Progenitor cell of endocrine pancreas (in vitro differentiated cells): ENCODE measurements at places on chromosomes 3 and 15.

GRCh38 chr3:131107637-131108433 is 81.2 kb downstream of the NEK11 start:
- H3K4me3 ChIP-seq: no peak overlapping the region
- DNase-seq: no peak
- H3K27me3 ChIP-seq: no peaks in the 10 kb centered on the region

- no peaks in the 10 kb centered on the region for H3K36me3 ChIP-seq
- no peak overlapping the region for H3K4me3 ChIP-seq
- peaks cover 8% of the 10 kb centered on the region for H3K4me1 ChIP-seq
- no peak for DNase-seq
Measured at GRCh38 chr3:157626817-157627216, 123.6 kb upstream of the VEPH1 start.

DNA sequence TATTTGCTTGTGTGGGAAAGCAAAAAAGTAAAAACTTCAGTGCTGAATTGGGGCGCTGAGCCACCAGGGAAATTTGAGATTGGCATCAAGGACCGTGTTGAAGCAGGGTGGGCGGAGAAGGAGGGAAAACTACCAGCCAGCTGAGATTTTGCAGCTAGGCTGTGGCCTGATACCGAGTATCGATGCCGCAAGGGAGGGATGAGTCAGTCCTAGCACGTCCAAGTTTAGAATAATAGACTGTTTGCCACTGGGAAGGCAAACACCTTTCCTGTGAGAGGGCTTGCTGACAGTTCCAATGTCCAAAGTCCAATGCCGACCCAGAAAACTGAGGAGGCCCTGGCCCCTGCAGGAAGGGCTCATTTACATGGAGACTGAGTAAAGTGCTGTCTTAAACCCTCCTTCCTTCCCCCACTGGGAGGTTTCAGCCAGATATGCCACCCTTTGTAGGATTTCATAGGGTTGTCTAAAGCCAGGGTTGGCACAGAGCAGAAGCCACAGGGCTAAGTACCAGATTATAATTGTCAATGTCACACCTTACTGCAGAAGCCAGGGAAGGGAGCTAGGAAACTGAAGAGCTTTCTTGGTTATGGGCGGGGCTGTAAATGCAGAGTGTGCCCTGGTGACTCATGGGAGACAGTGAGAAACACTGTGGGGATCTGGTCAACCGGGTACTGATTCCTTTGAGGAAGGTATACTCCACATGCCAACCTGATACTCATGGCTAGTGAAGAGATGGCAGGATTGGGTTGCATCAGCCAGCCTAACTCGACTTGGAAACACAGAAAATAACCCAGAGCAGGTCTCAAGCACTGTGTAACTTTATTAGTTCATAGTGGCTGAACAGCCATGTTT is 28.4 kb upstream of the PIK3CB start:
- peak overlapping the region; percentile 95 for H3K27ac ChIP-seq
- H3K36me3 ChIP-seq: no peaks in the 10 kb centered on the region
- H3K27me3 ChIP-seq: no peaks in the 10 kb centered on the region

DNA sequence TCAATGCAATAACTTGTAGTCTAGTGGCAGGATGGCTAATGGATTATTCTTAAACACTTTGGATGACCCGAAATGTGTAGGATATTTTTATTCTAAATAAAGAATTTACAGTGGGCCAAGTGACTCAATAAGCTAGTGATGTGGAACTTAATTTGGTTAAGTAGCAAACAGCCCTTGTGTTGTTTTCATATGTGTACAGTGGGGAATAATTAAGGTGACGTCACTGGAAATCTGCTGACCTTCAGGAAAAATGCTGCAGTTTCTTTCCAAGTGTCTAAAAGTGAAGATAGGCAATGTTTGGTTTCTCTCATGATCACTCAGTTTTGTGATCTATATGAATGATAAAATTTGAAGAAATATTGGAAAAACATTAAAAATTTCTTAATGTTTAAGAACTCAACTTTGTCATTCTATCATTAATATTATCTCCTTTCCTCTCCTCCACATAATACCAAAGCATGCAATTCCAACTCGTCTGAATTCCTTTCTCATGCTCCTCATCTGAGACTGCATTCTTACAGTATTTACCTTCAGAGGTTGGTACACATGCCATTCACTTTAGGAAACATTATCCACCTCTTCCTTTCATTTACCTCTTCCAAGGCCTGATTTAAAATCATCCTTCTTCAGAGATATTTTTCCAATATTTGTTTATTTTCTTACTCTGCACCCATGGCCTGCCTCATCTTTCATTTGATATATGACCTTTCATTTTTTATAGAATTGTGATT is 414.6 kb upstream of the ARPP21 start:
- H3K4me1 ChIP-seq: peaks cover 3% of the 10 kb centered on the region
- no peak overlapping the region for H3K4me3 ChIP-seq
- H3K27ac ChIP-seq: no peak overlapping the region
- H3K36me3 ChIP-seq: no peaks in the 10 kb centered on the region

DNA sequence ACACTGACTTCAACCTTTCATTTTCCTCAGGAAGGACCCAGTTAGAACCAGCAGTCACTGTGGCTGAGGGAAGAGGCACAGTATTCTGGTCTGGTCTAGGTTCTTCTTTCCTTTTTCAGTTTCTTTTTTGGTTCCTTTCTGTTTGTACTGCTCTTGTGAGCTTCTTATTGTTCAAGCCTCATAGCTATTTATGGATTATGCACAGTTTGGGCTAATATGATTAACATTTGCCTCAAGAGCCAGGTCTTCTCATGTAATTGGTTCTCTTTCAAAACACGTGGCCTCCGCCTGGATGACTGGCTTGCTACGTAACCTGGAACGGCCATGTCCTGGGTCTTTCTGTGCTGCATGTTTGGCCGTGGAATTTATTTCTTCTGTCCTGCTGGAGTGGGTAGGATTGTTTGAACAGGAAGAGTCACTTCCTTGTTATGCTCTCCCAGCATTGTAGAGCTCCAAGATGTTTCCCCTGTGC is 43.3 kb downstream of the RBMS3 start:
- no peaks in the 10 kb centered on the region for H3K27me3 ChIP-seq
- no peak for DNase-seq
- H3K4me3 ChIP-seq: no peak overlapping the region
- H3K4me1 ChIP-seq: no peaks in the 10 kb centered on the region
- no peak overlapping the region for H3K27ac ChIP-seq

DNA sequence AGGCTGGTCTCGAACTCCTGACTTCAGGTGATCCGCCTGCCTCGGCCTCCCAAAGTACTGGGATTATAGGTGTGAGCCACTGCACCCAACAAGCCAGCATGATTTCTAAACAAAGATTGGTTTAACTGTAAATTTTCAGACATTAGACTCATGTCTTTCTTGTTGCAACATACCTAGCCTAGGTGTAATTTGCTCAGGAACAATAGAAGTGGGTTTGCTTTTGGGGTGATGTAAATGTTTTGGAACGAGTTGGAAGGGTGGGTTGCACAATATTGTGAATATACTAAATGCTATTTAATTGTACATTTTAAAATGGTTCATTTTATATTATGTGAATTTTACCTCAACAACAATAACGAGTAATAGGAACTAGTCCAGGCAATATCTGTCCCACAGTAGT is 7.1 kb downstream of the CCR4 start:
- peaks cover 20% of the 10 kb centered on the region for H3K27me3 ChIP-seq
- no peak overlapping the region for H3K4me3 ChIP-seq
- no peaks in the 10 kb centered on the region for H3K4me1 ChIP-seq
- H3K36me3 ChIP-seq: no peaks in the 10 kb centered on the region
- H3K27ac ChIP-seq: no peak overlapping the region

- peaks cover 2% of the 10 kb centered on the region for H3K36me3 ChIP-seq
- DNase-seq: no peak
- H3K27ac ChIP-seq: peak overlapping the region; percentile 93
- peak overlapping the region; percentile 96 for H3K4me3 ChIP-seq
- H3K27me3 ChIP-seq: peaks cover 34% of the 10 kb centered on the region
- peaks cover 11% of the 10 kb centered on the region for H3K4me1 ChIP-seq
Measured at GRCh38 chr15:62059816-62060112, 483 bp downstream of the VPS13C start.

GRCh38 chr3:185152410-185153170 is at the start of gene C3orf70:
Gene C3orf70 (minus strand): TSS chr3:185153060. CDS start chr3:185152823, 237 bp downstream.
- H3K4me1 ChIP-seq: peaks cover 3% of the 10 kb centered on the region
- peak; percentile 35 for DNase-seq
- H3K4me3 ChIP-seq: peak within 1 kb of the TSS; percentile 85
- no peaks in the 10 kb centered on the region for H3K36me3 ChIP-seq

DNA sequence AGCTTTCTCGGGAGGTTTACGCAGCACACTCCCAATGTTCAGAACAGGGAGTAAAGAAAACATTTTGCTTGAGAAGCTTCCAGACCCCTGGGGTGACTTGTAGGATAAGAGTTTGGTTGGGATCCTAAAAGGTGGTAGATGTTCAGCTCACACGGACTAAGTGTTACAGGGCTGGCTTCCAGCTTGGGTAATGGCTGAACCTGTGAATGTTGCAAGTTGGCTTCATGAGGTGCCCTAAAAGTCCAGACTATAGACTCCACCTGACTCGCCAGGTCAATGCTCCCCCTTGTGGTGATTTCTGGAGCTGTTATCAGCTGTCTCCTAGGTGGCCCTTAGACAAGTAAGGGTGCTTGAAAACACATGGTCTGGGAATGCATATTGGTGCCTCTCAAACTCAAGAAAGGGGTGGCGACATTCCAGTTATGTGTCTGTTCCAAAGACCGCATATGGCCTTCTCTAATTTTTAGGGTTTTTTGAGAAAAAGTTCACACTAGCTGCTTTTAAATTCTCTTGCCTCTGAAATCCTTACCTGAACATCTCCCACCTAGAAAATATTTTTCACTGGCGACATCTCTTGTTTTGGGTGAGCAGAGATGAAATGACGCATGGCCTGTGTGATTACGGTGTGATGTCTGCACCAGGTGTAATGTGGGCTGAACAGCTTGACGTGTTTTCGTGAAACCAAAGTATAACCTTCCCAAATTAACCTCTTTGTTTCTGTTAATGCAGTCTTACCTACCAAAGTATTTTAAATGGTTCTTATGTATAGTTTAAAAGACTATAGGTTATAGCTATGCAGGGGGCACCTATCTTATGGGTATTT is 175.7 kb upstream of the KBTBD8 start:
- H3K36me3 ChIP-seq: no peaks in the 10 kb centered on the region
- no peak overlapping the region for H3K4me3 ChIP-seq
- H3K27ac ChIP-seq: no peak overlapping the region
- peaks cover 32% of the 10 kb centered on the region for H3K4me1 ChIP-seq
- DNase-seq: peak; percentile 42

- H3K4me1 ChIP-seq: no peaks in the 10 kb centered on the region
- H3K4me3 ChIP-seq: no peak overlapping the region
- H3K27me3 ChIP-seq: peaks cover 14% of the 10 kb centered on the region
- H3K36me3 ChIP-seq: no peaks in the 10 kb centered on the region
Measured at GRCh38 chr3:183895296-183895695, 10.6 kb upstream of the PARL start.

DNA sequence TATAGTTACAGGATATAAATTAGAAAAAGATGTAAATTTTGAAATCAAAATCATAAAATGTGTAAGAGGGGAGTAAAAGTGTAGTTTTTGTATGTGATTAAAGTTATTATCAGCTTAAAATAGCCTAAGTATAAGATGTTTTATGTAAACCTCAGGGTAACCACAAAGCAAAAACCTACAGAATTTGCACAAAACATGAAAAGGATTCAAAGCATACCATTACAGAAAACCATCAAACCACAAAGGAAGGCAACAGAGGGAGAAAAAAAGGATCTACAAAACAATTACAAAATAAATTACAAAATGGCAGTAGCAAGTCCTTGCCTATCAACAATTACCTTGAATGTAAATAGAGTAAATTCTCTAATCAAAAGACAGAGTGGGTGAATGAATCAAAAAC is 36.7 kb upstream of the MYLK start:
- no peaks in the 10 kb centered on the region for H3K4me1 ChIP-seq
- no peak for DNase-seq
- peaks cover 52% of the 10 kb centered on the region for H3K36me3 ChIP-seq
- no peak overlapping the region for H3K4me3 ChIP-seq
- no peak overlapping the region for H3K27ac ChIP-seq
- no peaks in the 10 kb centered on the region for H3K27me3 ChIP-seq

DNA sequence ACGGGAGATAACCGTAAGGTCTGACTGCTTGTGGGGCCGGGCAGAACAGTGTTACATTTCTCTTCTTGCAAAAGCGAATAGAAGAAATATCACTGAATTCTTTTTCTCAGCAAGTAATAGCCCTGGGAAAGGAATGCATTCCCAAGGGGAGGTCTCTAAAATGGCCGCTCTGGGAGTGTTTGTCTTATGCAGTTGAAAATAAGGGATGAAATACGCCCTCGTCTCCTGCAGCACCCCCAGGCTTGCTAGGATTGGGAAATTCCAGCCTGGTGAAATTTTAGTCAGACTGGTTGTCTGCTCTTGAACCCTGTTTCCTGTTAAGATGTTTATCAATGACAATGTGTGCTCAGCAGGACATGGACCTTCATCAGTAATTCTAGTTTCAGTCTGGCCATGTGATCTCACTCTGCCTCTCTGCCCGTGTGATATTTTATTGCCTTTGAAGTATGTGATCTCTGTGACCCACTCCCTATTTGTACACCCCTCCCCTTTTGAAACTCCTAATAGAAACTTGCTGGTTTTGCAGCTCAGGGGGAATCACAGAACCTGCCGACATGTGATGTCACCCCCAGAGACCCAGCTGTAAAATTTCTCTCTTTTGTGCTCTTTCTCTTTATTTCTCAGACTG is 715.6 kb downstream of the ROBO1 start:
- H3K4me1 ChIP-seq: peaks cover 1% of the 10 kb centered on the region
- no peaks in the 10 kb centered on the region for H3K27me3 ChIP-seq
- no peak overlapping the region for H3K4me3 ChIP-seq
- peaks cover 13% of the 10 kb centered on the region for H3K36me3 ChIP-seq
- no peak overlapping the region for H3K27ac ChIP-seq

DNA sequence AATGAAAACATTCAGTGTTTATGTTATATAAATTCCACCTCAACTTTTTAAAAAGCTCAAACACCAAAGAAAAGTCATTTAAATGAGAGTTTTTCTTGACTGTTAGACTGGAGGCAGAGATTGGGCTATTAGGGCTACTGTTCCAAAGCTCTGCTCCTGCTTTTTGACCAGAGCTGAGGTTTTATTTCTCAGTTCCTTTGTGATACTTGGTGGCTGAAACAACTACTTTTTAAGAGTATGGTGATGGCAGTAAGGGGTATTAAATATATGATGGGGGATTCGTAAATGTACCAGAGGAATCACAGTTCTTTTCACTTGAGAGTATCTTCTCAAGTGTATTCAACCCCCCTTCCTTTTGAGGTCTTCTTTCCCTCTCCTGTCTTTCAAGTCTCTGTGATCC is 186.1 kb upstream of the CGNL1 start:
- peaks cover 6% of the 10 kb centered on the region for H3K4me1 ChIP-seq
- peaks cover 25% of the 10 kb centered on the region for H3K36me3 ChIP-seq
- H3K4me3 ChIP-seq: no peak overlapping the region
- DNase-seq: no peak
